CD4-positive, CD25-positive, alpha-beta regulatory T cell (primary cell): ENCODE measurements at places on chromosomes 11 and 22.

DNA sequence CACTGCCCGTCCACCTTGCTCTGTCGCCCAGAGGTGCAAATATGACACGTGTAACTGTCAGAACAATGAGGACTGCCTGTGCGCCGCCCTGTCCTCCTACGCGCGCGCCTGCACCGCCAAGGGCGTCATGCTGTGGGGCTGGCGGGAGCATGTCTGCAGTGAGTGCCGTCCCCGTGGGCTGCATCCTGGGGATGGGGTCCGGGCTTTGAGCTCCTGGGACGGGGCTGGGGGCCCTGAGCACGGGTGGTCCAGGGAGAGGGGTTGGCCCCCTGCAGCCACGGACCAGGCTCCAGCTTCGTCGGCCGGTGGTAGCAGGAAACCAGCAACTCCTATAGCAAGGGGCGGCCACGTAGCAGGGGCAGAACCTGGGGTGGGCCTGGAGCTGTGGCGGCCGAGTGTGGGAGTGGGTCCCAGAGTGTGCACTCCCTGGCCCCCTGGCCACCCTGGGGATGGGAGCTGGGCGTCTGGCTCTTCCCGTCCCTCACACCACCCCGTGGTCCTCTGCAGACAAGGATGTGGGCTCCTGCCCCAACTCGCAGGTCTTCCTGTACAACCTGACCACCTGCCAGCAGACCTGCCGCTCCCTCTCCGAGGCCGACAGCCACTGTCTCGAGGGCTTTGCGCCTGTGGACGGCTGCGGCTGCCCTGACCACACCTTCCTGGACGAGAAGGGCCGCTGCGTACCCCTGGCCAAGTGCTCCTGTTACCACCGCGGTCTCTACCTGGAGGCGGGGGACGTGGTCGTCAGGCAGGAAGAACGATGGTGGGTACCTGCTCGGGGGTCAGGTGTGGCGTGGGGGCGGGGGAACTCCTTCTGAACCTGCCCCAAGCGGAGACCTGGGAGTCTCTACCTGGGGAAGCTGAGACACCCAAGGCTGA, 10.1 kb downstream of the MUC2 start:
- DNase-seq, result no peak

- DNase-seq, result no peak
Measured at GRCh38 chr22:36305813-36306212, 52.9 kb downstream of the APOL1 start.

GRCh38 chr11:34512840-34513681, 533 bp downstream of the ELF5 start:
- peak; percentile 55 for DNase-seq

- no peak for DNase-seq
Measured at GRCh38 chr11:30015725-30016412, 961 bp downstream of the KCNA4 start.

- no peak for DNase-seq
Measured at GRCh38 chr11:8282631-8283030, 19.0 kb upstream of the LMO1 start.

DNA sequence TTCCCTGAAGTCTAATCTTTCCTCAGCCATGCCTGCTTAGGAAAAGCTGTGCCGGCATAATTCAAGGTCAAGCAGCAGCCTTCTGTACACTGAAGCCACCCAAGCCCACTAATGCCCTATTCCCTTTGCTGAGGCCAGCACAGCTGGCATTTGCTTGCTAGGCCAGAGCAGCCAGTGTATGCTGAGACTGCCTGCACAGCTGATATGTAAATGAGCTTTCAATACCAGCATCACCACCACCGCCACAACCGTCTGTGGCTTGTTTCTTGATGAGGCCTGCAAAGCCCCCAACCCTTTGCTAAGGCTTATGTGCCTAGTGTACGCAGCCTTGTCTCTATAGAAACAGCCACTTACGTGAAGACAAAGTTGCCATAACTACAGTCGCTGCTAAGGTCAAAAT, 56.3 kb upstream of the TNRC6B start:
- DNase-seq, result no peak

- no peak for DNase-seq
Measured at GRCh38 chr11:57373146-57373545, 7.8 kb downstream of the PRG3 start.

- no peak for DNase-seq
Measured at GRCh38 chr22:47591709-47592108, 829.3 kb downstream of the TBC1D22A start.

DNA sequence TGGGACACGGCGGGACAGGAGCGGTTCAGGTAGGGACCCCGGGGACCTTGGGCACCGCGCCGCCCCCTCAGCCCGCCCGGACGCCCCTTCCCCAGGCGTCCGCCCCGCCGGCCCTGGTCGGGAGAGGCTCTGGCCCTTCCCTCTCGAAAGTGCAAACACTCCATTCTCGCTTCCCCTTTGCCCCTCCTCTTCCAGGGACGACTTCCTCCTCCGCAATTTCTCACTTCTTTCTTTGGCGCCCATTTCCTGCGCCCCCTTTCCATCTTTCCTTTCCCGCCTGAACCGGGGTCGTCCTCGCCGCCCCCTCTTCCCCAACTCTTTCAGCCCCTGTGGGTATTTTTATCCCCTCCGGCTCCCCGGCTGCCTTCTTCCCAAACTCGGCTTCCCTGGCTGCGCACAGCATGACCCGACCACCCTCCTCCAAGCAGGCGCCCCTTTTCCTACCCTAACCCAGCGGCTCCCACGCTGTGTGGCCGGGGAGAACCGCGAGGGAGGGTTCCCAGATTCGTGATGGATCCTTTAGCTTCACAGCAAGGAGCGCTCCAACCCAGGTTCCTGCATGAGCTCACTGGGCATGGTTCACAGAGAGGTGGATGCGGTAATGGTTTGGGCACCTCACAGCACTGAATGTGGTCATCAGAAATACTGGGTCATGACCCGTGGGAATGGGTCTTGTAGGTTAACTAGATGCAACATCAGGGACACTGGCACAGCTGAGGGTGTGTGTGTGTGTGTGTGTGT, 689 bp downstream of the RAB39A start:
- no peak for DNase-seq

- peak; percentile 3 for DNase-seq
Measured at GRCh38 chr11:19711911-19712280, 741 bp upstream of the NAV2 start.

- no peak for DNase-seq
Measured at GRCh38 chr11:98455500-98456307, 565.0 kb upstream of the CNTN5 start.

GRCh38 chr11:28476049-28476448, 367.9 kb downstream of the METTL15 start:
- no peak for DNase-seq

- no peak for DNase-seq
Measured at GRCh38 chr22:27405672-27406388, 395.7 kb downstream of the MN1 start.

GRCh38 chr11:109423466-109424190, 1.6 kb downstream of the C11orf87 start:
- no peak for DNase-seq

DNA sequence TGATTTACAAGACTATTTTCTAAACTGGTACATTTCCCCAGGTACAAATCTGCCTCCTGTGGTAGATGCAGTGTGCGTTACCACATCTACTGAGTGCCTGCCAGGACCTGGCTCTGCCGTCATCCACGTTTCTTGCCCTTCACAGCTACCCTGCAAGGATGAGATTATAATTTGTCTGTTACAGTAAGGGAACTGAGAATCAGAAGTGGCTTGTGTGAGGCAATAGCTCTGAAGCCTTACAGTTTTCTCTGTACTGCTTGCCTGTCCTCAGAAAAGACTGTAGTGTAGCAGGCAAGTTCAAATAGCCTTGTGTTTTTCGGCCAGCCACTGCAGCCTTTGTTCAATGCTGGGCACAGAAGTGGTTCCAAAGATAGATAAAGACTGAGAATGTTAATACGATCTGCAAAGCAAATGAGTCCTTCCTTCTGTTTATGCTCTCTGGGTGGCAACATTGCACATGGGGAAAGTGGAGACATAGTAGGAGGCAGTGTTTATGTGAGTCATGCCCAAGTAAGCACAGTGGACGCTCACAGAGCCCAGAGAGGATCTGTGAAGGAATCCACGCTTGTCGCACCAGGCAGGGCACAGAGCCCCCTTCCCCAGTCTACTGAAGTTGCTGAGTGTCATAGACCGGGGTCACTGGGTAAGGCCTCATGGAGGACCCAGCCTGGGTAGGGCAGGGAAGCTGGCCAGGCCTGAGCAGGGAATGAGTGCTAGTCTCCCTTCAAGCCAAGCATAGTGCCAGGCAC, 49.1 kb downstream of the MICAL2 start:
- DNase-seq, result no peak

DNA sequence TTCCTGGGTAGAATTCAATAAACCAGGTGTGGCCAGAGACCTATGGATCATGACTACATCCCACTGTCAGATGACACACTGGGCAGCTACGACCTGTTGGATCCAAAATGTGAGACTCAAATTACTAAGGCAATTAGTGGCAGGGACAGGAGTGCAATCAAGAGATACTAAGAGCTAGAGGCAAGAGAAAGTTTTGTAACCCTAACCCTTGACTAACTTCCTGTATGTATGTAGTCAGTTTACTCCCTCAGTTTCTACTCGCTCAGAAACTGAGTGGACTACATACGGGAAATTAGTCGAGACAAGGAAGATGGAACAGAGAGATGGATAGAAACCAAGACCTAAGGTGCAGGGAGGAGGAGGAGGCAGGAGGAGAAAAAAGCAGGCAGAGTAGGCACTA, 2.7 kb downstream of the CYB5R2 start:
- no peak for DNase-seq

GRCh38 chr11:131938351-131938751, 567.9 kb downstream of the NTM start:
- DNase-seq, result no peak

DNA sequence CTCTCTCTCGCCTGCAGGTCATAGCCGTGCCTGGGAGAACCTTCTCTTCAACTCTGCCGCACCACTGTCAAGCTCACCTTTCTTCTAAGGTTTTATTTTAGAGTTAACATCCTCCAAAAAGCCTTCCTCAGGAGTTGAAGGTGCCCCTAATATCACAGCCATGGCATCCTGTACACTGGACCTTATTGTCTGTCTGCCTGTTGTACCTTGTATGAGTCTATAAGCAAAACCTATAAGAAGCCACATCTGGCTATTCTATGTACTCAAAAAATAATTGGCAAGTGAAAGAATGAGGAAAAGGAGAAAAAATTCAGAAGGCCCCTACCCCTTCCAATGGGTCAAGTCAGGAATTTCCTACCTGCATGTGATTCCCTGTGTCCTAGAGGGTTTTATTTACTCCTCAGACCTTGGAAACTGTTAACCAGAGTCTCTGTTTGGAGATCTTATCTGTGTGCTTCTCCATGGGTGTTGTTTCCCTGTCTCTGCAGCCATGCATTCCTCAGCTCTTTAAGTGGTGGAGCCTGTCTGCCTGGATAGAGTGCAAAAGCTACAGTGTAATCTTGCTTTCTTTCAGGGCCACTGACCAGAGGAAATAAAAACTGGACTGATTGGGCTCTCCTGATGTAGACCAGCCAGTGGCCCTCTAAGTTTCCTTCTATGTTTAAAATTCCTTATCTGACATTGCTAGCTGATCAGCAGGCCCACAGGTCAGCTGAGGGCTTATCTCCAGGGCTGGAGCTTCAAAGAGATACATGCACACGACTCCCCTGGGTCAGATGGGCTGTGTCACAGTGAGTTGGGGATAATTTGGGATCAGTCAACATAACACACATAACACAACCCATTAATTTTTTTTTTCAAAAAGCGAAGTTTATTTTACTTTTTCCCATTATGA, 37.6 kb upstream of the TMEM135 start:
- no peak for DNase-seq

- DNase-seq, result no peak
Measured at GRCh38 chr11:27158456-27159334, 118.1 kb downstream of the BBOX1 start.

DNA sequence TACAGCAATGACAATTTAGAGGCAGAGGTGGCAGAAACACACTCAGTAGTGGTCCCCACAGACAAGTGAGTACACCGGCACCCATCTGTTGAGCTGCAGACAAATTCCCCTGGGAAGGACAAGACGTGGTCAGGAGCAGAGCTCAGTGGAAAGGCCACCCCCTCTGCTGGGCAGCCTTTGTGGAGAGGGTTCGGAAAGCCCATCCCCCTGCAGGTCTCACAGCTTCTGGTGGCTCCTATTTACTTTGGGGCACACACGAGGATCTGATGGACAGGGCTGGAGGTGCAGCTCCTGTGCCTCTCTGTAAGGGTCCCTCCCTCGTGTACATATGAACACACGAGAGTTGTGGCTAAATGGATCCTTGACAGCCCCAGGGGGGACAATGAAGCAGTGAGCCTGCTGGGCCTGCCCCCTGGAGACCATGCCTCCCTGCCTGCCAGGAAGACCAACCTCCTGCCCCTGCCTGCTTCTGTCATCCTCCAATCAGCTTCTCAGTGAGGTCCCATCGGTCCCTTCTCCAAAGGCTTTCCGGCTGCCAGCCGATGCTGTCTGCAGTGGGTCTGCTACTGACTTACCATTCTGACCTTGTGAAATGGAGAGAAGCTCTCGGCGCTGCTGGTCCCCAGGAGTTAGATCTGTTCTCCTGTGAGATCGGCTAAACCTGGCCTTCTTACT, 161.5 kb downstream of the CACNA1I start:
- DNase-seq, result no peak

DNA sequence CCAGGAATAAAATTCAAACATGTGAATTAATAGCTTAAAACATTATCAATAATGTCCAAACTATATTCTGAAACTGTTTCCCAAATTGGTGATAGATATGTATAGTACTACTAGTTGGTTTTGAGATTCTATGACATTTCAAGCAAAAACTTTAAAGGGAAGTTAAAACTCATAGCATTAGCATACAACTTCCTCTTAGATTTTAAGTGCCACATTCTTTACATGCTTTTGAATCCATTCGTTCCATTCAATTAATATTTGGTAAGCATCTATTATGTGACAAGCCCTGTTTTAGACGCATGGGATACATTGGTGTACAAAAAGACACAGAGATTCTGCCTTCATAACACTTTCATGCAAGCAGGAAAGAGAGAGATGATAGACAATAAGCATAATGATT, 8.9 kb downstream of the PATL1 start:
- no peak for DNase-seq

DNA sequence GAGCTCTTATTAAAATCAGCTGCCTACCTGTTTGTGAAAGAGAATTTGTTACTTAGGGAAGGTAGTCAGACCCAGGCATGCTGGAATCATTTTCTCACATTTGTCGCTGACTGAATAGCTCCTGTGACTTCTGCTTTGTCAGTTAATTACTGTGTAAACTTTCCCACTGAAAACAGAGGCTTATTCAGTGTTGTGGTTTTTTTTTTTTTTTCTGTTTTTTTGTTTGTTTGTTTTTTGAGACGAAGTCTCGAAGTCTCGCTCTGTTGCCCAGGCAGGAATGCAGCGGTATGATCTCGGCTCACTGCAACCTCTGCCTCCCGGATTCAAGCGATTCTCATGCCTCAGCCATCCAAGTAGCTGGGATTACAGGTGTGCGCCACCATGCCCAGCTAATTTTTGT, 5.6 kb upstream of the LDLRAD3 start:
- no peak for DNase-seq

- DNase-seq, result peak; percentile 73
Measured at GRCh38 chr11:68040101-68040956, 1.5 kb downstream of the TCIRG1 start.

GRCh38 chr11:7579361-7579791, 65.6 kb downstream of the PPFIBP2 start:
- no peak for DNase-seq

GRCh38 chr11:1134848-1135445, 22.8 kb upstream of the MUC5AC start:
- DNase-seq, result no peak
